ENCODE measurements at places on chromosomes 2 and 18.

DNA sequence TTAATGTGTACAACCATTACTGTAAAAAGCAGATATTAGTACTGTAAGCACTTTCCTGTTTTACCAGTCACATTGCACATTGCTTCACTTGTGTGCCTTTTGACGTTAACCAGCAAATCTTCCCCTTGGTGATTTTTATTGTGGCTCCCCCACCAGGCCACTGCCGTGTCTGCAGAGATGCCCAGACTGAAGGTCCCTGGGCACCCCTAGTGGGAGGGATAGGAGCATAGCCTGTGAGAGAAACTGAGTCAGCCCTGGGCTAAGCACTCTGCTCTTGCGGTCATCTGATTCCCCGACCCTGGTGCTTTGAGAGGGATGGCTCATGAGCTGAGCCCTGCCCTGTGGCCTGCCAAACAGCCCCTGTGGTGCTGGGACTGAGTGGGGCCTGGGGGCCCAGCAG, 73.4 kb downstream of the INPP4A start:
- peak; percentile 33 for DNase-seq

DNA sequence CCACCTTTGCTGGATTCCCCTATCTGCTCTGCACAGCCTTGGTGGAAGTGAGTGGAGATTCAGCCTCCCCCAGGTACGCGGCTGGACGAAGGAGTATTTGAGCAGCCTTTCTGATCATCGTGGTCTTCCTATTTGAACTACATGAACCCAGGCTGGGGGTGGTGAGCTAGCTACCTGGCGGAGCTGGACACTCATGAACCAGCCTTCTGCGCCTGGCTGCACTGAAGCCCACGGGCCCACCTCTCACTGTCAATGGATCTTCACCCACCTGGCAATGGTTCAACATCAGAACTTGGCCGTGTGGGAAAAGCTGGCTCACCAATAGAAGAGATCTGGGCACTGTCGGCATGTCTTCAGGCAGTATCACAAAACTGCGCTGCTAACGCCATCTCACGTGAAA, 35.4 kb downstream of the ANKMY1 start:
- DNase-seq: no peak

GRCh38 chr2:6343076-6343475, 522.6 kb downstream of the CMPK2 start:
- no peak for DNase-seq

DNA sequence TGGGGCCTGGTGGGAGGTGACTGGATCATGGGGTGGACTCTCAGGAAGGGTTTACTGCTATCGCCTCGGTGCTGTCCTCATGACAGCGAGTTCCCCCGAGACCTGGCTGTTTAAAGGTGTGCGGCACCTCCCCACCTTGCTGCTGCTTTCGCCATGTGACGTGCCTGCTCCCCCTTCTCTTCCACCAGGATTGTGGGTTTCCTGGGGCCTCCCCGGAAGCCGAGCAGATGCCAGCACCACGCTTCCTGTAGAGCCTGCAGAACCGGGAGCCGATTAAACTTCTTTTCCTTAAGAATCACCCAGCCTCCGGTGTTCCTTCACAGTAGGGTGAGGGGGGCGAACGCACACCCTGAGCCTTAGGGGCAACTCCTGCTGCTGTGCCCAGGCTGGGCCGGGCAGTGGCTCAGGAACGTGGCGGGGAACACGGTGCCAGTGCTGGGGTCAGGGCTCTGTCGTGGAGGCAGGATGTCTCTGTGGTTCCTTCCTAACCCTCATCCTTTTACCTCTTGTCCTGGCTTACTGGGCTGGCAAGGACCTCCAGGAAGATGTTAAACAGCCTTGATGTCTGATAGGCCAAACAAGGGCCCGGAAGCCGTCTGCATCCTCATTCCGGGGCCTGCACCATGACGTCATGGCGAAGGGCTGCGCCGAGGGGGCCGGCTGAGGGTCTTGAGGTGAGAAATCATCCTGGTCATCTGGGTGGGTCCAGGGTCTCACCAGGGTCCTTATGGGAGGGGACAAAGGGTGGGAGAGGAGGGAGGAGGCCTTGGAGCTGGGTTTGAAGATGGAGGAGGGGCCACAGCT, 12.7 kb downstream of the NEU4 start:
- no peak for DNase-seq

DNA sequence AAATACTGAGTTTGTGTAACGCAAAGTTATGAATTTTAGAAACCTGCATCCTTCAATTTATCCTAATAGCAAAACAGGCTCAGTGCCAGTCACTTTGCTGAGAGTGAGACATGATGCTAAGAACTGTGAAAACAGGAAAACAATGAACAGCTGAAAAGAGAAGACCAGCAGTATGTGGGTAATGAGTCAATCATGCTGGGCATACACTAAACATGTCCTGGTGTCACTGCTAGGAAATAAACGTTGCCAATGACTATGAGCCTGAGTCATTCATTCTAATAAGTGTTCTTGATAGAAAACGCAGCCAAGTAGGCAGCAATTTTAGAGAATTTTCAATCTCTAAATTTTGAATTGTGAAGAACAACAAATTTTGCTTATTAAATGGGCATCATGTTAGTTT, 237.3 kb downstream of the GALR1 start:
- no peak for DNase-seq

GRCh38 chr2:143254110-143254509, 124.9 kb downstream of the ARHGAP15 start:
- no peak for DNase-seq

GRCh38 chr18:59918320-59918755, 18.5 kb downstream of the PMAIP1 start:
- peak; percentile 46 for DNase-seq

DNA sequence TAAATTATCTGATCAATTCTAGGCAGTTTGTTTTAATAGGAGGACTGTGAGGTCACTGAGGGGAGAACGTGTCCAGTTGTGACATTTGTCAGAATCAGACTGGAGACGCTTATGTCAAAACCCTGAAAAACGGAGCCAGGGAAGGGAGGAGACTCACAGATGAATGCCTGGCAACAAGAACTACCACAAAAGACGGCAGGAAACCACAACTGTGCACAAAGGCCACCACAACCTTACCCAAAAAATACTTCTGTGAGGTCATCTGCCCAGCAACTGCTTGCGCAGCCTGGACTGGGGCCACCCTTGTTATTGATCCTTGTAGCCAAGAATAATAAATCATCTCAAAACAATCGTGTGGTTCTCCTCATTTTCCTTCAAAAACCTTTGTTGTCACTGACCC, 173.0 kb upstream of the ALKAL2 start:
- DNase-seq: no peak

DNA sequence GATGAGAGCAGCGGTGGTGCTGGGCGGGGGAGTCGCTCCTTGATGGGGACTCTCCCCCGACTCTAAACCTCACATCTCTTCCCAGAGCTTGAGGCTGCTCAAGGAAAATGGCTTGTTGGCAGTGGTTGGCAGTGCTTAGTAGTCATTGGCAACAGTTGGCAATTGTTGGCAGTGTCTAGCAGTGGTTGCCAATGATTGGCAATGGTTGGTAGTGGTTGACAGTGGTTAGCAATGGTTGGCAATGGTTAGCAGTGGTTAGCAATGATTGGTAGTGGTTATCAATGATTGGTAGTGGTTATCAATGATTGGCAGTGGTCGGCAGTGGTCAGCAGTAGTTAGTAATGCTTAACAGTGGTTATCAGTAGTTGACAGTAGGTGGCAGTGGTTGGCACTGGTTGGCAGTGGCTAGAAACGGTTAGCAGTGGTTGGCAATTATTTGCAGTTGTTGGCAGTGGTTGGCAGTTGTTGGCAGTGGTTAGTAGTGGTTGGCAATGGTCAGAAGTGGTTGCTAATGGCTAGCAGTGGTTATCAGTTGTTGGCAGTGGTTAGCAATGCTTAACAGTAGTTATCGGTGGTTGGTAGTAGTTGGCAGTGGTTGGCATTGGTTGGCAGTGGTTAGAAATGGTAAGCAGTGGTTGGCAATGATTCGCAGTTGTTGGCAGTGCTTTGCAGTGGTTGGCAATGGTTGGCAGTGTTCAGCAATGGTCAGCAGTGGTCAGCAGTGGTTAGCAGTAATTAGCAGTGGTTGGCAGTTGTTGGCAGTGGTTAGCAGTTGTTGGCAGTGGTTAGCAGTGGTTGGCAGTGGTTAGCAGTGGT, 85.4 kb upstream of the OTOS start:
- DNase-seq: peak; percentile 9

GRCh38 chr2:66679442-66679841, 244.5 kb downstream of the MEIS1 start:
- DNase-seq: no peak

DNA sequence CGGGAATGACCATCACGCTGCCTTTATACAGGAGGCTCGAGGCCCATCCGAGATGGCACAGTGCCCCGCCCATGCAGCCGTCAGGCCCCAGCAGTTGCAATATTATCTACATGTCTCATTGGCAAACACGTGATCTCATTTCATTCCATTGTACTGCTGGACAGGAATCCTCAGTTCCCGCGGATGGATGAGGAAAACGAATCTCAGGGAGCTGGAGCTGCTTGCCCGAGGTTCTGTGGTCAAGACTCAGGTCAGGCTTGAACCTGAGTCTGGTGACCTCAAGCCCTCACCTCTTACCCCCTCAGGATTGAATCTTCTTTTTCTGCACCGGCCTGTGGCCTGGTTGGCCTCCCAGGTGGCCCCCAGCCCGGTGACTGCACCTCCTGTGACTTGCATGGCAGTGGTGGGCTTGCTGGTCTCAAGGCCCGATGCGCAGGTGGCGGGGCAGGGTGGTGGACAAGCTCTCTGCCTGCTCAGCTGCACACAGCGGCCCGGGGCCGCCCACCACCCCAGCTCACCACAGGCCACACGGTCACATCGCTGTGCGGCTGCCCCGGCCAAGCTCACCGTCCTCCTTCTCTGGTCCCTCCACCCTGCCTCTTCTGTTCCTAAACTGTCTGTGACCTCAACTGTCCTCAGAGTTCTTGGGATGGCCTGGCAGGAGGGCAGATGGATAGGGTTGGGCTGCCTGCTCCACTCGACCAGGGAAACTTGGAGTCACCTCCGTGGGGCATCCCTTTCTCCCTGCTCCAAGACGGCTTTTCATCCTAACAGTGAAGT, 52.0 kb upstream of the HS6ST1 start:
- no peak for DNase-seq

GRCh38 chr18:42925036-42925435, 190.4 kb downstream of the RIT2 start:
- DNase-seq: no peak

- no peak for DNase-seq
These were observed 104.9 kb downstream of the RBMS1 start for GRCh38 chr2:160388464-160389263.

DNA sequence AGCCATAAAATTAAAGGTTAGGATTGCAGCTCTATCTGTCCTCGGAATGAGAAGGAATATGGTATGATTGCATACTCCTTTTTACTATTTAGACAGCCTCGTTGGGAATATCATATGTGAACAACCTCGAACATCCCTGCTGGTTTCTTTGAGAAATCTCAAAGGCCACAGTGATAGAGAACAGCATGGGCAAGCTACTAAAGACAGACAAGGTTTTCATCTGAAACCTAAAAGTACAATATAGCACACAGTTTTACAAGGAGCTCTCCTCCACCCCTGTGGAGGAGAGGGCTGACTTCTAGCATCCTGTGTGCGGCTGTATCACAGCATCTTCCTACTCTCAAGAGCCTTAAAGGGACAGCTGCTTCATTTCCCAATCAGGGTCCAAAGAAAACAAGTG, 104.3 kb downstream of the VWC2L start:
- no peak for DNase-seq

GRCh38 chr18:26082475-26082874, 7.9 kb downstream of the SS18 start:
- no peak for DNase-seq

- no peak for DNase-seq
These were observed 80.3 kb upstream of the FAM237A start for GRCh38 chr2:206561962-206562361.

GRCh38 chr2:236014408-236015131, 153.6 kb downstream of the GBX2 start:
- no peak for DNase-seq

DNA sequence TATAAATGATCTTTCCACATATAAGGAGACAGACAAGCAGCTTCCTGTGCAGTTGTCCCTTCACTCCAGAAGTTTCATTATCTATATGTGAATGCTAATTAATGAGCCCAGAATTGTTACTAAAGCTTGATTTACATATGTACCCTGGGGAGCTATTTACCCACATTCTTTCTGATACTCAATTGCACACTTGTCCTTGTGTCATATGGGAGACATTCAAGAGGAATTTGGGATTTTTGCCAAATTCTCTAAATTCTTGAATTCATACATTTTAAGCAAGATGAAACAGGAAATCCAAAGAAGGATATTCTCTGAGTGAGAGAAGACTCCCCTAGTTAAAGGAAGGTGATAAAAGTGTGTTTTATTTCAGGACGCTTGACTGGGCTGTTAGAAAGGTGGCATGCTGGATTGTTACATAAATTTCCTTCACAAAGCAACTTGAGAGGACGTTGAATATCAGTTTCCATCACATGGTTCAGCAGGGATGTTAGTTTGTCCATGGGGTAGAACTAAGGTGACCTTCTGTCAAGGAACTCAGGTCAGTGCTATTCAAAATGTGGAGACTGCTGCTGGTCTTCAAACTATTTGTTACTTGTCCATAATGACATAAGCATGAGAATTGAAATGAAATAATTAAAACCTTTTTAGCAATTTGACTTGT, 368.2 kb downstream of the IRS1 start:
- peak; percentile 61 for DNase-seq

- no peak for DNase-seq
These were observed 300.8 kb downstream of the NDUFA10 start for GRCh38 chr2:239724194-239724849.

DNA sequence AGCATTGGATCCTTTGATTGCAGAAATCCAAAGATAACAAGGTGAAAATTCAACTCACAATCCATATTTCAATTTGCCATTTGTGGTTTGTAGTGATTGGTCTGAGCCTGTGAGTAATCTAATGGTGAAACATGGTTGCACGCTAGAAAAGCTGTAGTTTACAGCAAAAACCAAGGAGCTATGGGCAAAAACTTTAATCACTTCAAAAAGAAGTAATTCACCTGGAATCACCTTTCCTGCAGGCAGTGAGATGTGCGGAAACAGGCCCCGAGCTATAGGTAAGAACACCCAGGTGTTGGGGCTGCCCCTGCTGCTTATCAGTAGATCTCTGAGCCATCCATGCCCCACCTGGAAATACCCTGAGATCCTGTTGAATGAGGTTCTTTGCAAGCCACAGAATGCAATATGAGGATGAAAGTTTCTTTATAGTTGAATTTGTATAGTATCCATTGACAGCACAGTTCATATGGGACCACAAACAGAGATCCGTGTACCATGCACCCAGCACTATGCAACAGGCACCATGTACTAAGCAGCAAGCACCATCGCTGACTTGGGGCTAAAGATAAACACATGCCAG, 208.2 kb downstream of the SPP2 start:
- DNase-seq: no peak

- DNase-seq: no peak
These were observed 45.2 kb upstream of the IL1RL1 start for GRCh38 chr2:102266204-102266603.

GRCh38 chr2:42492691-42493467, 903 bp downstream of the KCNG3 start:
- DNase-seq: peak; percentile 56

GRCh38 chr2:172299741-172300140, 127.6 kb upstream of the ITGA6 start:
- DNase-seq: no peak

GRCh38 chr2:66604326-66604725, 169.4 kb downstream of the MEIS1 start:
- DNase-seq: no peak

GRCh38 chr2:189658306-189659212, 2.7 kb upstream of the ASNSD1 start:
- DNase-seq: peak; percentile 37

GRCh38 chr2:151470556-151470955, 60.9 kb downstream of the RIF1 start:
- DNase-seq: peak; percentile 34

- no peak for DNase-seq
These were observed 634 bp upstream of the CNDP1 start for GRCh38 chr18:74533666-74534065.
